ENCODE measurements at places on chromosomes 5 and 9.

GRCh38 chr5:142421228-142421617, 96.4 kb upstream of the SPRY4 start:
- no peak for DNase-seq

DNA sequence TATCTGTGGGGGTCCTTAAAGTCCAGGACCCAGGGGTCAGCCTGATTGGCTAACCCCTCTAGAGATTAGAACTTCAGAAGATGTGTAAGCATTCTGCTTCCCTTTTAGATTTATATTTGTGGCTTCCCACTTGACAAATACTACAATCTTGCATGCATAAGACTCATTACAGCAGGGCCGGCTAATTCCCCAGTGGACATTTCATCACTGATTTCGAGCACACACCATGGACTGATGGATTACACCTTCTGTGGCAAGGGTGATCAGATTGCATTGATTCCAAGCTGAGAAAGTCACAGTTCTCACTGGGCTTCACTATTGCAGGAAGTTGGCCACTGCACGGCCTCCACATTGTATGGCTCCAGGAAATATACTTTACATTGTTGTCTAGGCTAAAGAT, 65.8 kb upstream of the DAPK1 start:
- no peak for DNase-seq

- no peak for DNase-seq
These were observed 428.8 kb downstream of the BRINP1 start for GRCh38 chr9:118940473-118940872.

DNA sequence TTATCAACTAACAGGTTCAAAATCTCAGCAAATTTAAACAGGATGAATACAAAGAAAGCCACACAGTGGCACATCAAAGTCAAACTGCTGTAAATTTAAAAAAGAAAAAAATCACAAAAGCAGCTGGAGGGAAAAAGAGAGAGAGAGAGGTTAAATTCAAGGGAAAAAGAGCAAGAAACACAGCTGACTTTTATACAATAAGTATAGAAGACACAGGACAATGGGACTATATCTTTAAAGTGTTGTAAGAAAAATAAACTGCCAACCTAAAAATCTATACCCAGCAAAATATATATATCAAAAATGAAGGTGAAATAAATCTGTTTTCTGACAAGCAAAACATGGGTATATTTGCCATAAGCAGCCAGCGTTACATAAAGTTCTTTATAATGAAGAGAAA, 261.5 kb downstream of the TLE1 start:
- no peak for DNase-seq

- no peak for DNase-seq
These were observed 74.6 kb upstream of the ARRDC3 start for GRCh38 chr5:91457681-91458058.

DNA sequence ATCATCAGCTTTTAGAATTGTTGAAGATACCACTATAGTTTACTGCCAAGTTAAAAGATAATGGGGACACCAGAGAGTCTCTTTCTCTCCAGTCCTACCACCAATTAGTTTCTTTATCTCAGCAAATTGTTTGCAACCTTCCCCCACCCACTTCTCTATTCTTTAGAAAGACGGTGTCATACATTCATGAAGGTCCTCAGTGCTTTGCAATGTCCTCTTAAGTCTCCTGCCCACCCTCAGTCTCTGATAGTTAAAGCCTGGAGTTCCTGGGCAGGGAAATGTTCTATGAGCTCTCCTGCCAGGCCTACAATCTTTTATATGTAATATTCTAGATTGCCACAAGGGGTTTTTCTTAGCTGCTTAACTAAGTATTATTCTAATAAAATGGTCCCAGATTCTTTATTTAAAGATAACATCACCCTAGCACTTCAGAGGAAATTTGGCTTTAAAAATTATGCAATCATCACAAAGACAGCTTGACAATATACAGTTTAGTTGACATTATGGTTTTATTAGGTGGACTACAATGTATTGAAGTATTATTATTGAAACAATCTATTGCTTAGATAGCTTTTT, 509.2 kb downstream of the CSNK1G3 start:
- no peak for DNase-seq

DNA sequence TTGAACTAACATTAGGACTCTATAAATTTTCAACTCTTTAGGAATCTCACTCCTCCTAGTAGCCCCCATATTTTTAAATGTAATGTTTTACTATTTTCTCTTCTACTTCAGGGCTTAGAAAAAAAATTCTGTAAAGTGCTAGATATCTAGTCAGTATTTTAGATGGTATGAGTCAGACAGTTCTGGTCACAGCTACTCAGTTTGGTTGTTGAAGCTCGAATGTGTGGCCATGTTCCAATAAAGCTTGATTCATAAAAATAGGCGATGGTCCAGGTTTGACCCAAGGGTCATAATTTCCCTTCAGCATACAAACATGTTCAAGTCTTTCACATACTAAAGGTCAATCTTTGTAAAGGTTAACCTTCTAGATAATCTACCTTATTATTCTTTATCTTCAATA, 566.0 kb upstream of the CDH18 start:
- DNase-seq, result no peak

DNA sequence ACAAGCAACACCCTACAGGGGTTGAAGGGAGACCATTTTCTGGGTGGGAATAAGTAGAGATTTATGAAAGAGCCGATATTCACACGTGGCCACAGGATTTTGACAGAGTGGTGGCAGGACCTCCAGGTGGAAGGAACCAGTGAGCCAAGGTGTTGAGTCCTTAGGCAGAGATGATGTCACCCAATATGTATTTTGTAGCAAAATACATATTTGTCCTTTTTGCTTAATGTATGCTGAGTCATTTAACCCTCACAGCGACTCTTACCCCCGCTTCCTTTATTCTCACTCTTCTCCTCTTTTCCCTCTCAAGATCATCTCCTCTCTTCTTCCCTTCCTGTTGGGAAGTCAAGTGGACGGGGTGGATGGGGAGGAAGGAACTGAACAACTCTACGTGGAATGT, 215.7 kb upstream of the S1PR3 start:
- no peak for DNase-seq

GRCh38 chr9:96135753-96136290, 166.2 kb downstream of the HSD17B3 start:
- DNase-seq, result no peak

- DNase-seq, result no peak
These were observed 4.1 kb upstream of the CLK4 start for GRCh38 chr5:178630951-178631350.

DNA sequence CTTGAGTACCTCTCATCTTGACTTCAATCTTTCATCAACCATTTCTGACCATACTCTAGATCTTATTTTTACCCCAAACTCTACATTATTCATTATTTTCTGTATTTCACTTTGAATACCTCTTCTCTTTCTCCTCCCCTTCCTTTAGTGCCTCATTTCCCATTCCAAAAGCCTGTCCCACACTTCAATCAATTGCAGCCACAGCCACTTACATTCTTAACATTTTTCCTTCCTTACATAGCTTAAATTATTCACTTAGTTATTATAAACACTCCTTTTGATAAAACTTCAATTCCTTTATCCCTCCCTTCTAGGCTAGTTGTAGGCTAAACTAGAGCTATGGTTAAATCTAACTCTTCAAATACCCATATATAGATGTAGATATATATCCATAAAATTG, 344.0 kb downstream of the PRR16 start:
- DNase-seq, result no peak

DNA sequence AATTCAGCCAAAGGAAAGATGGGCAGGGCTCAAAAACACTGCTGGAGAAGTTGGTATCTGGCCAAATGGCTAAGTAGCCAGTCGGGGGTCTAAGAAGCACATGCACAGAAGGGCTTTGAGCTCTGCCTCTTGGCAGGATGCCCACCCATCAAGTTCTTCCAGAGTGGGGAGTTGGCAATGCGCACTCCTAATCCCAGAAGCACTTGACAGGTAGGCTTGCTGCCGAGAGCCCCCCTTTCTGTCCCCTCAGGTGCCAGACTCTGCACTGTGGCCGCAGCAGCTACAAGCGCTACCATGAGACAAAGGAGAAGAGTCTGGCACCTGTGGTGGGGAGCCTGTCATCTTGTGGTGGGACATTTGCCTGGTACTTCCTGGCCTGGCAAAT, 252.9 kb upstream of the SLC24A2 start:
- no peak for DNase-seq

DNA sequence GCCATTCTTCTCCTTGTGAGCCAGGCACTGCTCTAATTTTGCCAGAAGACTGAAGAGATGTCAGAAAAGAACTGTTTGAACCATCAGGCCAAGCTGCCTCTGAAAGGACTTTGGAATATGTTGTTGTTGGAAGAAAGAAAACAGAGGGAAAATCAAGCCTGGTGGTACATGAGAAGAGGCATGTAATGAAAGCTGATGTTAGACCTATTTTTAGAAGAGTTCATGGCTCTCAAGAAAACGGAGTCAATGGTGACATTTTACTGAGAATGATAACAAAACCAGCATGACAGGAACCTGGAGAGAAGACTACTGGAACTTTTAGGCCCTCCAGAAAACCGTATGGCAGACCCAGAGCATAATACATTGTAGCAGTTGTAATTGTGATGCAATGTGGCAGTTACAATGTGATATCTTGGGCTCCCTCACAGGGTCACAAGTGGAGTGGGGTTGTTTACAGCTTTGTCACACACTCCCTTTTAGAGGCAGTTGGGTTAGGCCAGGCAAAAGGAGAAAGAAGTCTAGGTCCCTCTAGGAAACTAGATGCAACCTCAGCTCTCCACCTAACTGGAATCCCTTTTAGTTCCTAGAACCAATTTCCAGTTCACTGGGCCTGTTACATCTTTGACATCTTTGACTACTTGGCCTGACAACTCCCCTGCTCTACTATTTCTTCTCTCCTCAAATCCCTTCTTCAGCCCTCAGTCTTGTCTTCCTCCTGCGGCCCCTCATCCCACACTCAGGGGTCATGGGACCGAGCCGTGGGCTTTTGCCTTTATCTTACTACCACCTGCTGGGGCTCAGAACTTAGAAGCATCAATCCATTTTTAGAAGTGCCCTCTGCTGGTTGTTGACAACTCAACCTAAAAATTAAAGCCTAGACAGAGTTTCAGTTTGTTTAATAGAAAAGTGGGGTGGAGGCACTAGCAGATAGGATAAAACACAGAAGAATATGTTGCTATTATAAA, 61.2 kb upstream of the JAK2 start:
- DNase-seq, result no peak

DNA sequence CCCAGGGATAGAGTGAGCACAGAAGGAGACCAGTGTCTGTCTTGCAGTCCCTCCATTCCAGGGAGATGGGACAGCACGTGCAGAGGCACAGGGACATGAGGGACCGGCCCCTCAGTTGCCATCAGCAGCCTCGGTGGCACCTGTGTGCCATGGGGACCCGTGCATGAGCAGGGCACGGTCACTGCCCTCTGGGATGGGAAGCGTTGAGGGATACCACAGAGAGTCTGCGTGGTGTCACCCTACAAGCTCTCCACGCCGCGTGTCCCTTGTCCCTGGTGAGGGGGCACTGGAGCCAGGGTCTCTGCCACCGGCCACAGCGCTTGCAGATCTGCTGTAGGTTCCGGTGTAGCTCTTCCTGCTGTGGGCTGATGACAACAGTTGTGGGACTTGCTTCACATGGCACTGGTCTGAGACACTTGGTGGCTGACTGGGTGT, 108.1 kb downstream of the CACNA1B start:
- no peak for DNase-seq

GRCh38 chr5:143557061-143557818, 153.8 kb upstream of the NR3C1 start:
- DNase-seq, result no peak

GRCh38 chr5:25190521-25191000, 545.8 kb upstream of the CDH10 start:
- no peak for DNase-seq

GRCh38 chr9:75653335-75653734, 237.1 kb upstream of the PCSK5 start:
- DNase-seq, result no peak

- DNase-seq, result no peak
These were observed 60.0 kb downstream of the DROSHA start for GRCh38 chr5:31471916-31472315.

- DNase-seq, result no peak
These were observed 66.8 kb downstream of the FCHO2 start for GRCh38 chr5:73022471-73023169.

GRCh38 chr9:121395558-121395957, 25.5 kb upstream of the STOM start:
- DNase-seq, result no peak

DNA sequence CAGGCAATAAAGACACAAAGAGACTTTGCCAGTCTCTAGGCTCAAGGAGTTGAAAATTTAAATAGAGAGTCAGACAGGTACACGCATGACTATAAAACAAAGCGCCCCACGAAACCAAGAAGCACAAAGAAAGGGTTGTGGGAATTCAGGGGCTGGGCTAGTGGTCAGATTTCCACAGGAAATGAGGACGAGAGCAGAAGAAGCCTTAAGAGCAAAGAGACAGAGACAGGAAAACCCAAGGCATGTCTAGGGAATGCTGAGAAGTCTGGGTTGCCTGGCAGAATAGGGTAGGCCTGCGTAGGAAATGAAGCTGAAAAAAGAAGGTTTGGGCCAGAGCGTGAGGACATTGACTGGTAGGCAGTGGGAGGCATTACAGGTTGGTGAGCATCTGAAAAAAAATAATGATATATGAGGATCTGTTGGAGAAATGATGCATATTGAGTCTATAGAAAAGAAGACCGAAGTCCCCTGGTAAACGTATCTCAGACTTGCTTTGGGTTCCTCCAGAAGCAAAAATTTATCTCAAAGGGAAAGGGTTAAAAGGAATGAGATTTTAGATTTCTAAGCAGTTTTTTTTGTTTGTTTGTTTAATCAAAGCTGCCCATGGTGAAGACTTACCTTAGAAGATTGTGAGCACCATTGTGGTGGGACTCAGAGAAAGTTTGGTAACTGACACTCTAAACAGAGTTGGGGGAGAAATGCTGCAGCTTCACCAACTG, 51.8 kb downstream of the SLC1A3 start:
- no peak for DNase-seq

DNA sequence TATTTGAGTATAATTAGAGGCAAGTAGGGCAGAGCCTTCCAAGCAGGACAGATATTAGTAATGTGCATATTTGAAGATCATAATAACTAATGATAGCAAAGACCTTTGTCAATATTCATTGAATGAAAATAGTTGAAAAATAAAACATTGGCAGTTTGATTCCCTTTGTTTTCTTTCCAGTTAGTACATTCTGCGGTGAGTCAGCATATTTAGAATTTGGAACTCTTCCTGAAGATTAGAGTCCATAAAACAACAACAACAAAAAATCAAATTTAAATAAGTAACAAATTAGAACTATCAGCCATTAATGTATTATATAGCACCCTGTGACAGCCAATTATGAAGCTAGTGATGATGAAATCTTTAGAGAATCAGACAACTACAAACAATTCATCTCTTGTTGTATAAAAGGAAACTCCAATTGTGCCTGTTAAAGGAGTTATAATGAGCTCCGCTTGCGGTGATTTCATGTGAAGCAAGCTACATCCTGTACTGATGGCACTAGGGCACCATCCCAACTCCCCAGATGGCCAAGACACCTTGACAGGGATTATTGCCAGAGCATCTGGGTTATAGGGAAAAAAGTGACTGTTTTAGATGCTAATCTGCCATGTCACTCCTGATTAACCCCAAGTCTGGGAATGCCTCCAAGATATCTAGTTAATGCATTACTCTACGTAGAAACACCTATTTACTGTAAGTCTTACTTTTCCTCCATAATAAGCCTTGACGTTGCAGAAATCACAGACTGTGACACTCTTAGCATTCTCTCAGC, 6.8 kb downstream of the IFNA8 start:
- no peak for DNase-seq

GRCh38 chr5:72456391-72457074, 50.7 kb downstream of the ZNF366 start:
- no peak for DNase-seq

GRCh38 chr9:17807613-17808282, 228.9 kb downstream of the SH3GL2 start:
- no peak for DNase-seq

GRCh38 chr9:7347556-7347955, 452.0 kb downstream of the DMAC1 start:
- no peak for DNase-seq
